ENCODE measurements at places on chromosomes 3 and 15.

GRCh38 chr15:85744579-85744978 is 50.1 kb downstream of the KLHL25 start:
- no peak for DNase-seq

DNA sequence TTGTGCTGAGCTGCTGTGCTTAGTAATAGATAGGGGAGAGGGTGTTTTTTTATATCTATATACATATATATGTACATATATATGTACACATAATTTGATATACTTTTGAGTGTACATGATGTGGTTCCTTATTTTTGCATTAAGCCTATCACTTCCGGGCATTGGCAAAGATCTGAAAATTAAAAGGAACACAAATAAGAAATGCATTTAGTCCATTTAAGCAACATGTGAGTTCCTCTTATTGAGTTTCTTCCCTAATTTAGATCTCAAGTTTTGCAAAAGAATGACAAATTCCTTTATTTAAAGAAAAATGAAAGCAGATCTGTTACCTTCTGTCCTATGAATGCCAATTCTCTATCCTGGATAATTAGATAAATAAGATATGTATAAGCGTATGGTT is 435.1 kb downstream of the LPP start:
- no peak for DNase-seq

DNA sequence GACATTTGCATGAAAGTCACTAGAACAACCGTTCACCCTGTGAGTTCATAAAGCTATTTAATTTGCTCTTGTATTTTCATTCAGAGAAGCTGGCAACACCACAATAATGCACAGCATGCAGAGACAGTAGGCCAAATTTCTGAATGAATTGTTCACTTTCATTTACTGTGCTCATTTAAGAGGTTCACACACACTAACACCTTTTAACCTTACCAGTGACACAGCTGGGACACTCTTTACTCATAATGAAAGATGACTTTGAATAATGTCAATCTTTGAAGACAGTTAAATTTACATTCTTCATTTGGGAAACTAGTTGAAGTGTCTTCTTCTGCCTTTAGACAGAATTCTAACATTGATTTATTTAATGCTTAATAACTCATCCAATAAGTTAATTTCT is 95.7 kb downstream of the ROBO1 start:
- DNase-seq, result no peak

DNA sequence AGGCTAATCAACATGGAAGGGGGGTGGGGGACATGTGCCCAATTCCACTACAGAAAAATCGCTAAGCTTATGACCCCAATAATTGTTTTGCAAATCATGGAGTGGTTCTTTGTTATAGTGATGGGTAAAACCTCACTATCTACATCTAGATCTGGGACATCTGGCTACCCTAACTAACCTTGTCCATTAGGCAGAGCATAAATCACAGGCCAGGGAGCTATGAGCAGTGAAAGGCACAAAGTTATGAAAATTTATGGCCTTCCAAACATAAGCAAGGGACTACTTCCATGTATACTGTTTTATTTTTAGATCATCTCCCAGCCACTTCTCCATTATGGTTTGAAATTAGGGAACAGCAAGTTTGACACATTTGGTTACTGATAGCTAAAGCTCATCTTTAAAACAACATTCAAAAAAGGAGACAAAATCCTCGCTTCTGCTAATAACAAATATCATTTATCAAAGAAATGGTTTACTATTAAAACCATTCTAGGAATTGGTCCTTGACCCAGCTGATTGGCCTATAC is 78.3 kb downstream of the RSL24D1 start:
- no peak for DNase-seq

DNA sequence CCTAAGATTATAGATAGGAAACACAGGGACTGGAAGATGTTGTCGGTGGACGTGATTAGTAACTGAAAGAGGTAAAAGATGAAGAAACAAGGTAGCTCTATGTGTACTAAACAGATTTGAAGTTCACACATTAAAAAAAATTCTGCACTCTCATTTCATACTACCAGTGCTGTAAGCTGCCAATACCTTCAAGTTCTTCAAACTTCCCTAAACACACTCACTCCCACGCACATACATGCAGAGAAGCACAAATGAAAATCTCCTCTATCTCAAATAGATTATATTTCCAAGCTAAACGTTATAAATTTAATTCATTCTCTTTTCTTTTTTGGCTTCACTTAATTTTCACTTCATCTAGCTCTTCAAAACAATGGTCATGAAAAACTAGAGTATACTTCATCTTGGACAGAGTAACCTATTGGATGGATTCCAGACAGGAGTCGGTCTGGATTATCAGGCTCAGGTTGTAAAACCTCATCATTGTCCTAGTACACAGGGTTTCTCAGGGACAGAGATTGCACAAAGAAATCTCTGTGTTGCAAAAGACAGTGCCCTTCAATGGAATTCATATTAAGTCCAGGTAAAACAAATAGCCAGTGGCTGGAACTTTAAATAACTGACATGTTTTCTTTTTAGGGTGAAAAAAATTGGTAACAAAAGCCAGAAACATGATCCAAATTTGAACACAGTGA is 408.1 kb upstream of the ZNF385D start:
- no peak for DNase-seq

DNA sequence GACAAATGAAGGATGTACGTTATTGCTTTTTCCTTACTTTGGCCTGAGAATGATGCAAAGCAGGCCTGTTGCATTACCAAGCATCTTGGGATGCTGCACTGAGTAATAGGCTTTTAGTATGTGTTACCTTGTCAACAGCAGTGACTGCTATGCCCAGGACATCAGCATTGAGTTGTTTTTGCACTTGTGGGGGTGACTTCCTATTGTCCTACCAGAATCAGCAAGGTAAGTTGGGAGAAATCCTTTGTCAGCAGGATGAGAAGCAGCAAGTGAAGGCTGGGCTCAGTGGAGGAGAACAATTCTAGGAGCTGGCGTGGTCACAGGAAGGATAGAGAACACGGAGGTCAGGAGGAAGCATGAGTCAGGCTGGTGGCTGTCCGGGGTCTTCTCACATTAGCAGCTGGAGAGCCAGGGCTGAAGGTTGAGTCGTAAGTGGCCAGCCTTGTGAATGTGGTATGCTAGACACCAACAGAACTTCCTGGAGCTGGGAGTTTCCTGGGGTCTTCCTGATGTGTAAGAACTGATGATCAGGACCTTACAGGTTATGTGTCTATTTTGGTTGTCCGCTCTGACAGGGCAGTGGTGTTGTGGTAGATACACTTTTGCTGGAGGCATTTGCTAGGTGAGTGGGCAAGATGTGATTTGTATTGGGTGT is 142.7 kb downstream of the FNDC3B start:
- DNase-seq, result no peak

DNA sequence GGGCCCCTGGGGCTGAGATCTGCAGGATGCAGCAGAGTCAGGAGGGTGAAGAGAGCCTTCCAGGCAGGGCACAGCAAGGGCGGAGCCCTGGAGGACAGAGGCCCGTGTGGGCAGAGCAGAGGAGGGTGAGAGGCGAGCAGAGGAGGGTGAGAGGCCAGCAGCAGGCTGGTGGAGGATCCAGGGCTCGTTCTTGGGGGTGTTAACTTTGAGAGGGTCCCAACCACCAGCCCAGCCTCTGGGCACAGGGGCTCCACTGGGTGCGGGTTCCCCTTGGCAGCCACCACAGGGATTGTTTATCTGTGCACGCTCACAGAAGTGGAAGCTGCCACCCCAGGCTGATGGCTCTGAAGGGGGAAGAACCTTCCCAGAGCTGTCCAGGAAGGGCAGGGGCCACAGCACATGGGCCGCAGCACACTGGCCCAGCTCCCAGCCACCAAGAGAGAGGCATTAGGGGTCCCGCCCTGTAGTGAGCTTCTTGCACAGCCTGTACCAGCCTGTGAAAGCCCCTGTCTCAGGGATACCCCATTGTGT is 9.3 kb upstream of the PLXND1 start:
- no peak for DNase-seq

DNA sequence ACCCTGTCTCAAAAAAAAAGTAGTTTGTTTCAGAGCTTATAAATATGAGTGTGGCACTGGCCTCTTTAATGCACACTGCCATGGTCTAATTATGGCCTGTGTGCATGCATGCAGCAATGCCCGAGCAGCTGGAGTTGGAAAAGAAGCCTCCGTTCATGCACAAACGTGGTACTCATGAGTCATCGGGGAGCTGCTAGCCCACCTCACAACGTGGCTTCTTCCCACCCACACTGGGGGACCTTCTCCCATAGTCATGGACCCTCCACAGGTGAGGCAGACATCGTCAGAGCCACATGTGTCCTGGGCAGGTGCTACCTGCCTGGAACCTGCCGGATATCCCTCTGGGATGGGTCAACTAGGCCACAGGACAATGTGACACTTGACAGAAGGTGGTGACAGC is 66.7 kb downstream of the ATP10A start:
- no peak for DNase-seq

All from memory B cell (primary cell).